ENCODE measurements at places on chromosomes 4 and X. TPM values are rescaled to one million over a fixed set of nuclear protein-coding genes. Genes with fewer than 3 reads are reported as not detected.
A peak's percentile ranks its signal among the peaks of the same experiment; 100 is the strongest.

GRCh38 chr4:153222707-153223426, 18.6 kb downstream of the TRIM2 start:
- DNase-seq, result peak; percentile 68

DNA sequence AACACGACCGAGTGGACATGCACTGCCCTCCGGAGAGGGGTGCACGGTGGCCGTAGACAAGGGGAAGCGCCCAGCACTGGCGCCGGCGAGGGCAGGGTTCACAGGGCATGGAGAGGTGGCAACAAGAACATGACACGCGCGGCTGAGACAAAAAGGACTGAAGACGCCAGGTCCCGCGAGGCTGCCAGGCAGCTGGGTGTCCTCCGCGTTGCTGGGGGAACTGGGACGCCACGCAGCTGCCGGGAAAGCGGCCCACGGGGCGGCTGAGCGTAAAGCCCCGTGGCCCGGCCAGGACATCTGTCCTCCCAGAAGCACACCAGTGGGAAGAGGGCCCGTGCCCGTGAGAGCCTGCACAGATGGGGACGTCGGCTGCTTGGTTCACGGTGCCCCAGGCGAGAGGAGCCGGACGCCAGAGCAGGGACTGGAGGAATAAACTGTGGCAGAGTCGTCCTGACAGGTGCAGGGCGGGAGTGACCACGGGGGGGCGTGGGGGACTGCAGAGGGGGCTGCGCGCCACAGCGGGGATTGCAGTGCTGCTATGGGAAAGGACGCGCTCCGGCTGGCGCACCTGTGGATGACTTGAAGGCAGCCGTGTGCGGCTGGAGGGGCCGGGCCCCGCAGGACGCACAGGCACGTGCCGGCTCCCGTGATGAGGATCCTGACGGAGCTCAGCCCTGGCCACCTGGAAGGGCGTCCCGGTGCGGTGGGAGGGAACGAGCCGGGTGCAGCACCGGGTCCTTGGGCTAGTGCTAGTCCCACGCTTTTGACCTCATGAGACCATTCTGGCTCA, 32.1 kb upstream of the GTPBP6 start:
- no peak for DNase-seq

DNA sequence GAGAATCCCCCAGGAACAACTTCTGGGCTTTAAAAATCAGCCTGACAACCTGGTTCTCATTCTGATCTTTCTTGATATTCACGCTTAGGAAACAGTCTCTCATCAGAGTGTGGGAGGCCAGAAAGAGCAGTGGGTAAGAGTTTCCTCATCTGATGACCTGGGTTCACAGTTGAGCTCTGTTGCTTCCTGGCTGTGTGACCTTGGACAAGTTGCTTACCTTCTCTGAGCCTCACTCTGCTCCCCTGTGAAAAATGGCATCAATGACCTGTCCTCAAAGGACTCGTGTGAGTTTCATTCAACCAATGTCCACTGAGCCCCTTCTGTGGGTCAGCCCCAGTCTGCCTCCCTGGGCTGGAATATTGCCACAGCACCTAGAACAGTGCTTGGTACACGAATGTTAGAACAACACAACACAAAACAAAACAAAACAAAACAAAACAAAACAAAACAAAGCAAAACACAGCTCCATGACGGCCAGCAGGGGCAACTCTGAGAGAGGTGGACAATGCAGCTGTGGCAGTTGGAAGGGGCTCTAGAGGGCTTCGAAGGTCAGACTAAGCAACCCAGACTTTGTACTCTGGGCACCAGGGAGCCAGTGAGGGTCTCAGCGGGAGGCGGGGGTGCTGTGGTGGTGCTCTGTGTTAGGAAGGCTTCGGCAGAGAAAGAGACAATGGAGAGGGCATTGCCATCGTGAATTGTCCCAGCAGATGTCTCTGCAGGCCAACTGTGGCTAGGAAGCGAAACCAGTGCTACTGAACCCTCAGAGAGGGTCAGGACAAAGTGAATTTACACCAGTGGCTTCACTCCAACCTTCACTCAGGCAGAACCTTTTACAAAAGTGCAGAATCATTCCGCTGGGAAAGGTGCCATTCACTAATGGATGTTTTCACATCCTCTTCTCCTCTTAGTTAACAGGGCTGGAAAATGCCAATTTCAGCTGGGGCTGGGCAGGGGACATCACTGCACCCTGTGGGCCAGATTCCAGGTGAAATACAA, 14.3 kb upstream of the C4orf50 start:
- no peak for DNase-seq

DNA sequence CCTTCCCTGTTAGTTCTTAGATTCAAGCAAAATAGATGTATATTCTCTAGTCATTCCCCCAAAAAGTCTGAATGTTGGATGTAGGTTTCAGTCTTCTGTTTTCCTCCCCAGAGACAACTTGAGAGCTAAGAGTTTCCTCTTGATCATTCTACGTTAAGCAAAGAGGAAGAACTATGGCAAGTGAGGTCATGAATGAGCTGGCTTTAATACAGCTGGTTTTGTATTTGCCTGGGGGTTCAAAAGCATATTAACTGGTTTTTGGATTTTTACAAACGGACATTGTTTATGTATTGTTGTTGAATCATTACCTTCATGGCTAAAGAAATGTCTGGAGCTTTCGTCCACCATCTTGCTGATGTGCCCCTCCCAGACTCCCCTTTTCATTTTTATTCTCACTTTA, 916.7 kb upstream of the POU3F4 start:
- DNase-seq, result no peak

- peak; percentile 61 for DNase-seq
Observed at GRCh38 chr4:20773144-20773997, 73.1 kb downstream of the PACRGL start.

- DNase-seq, result no peak
Observed at GRCh38 chr4:47849466-47849865, 11.6 kb upstream of the CORIN start.

GRCh38 chr4:130187587-130187986, 1091.6 kb downstream of the C4orf33 start:
- no peak for DNase-seq

DNA sequence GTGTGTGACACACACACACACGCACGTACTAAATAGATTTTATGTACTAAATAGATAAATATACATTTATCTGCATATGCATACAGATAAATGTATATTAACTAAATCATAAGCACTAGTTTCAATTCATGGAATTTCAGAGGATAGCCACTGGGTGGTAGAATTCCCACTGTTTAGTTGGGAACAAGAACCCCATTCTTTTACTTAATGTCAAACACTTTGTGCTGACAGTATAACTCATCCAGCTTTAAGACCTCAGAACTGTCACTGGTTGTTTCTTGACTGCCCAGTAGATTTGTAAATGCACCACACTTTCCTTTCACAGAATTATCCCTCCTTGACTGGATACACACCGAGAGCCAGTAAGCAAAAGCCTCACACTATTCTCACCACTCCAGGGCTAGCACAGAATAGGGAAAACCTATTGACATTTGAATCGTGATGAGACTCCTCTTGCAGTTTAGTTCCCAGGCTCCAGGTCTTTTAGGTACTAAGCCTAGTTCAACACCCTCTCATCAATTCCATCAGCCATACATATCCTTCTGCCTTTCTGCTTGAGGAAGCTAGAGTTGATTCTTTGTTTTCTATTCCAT, 32.4 kb downstream of the PPARGC1A start:
- DNase-seq, result no peak

DNA sequence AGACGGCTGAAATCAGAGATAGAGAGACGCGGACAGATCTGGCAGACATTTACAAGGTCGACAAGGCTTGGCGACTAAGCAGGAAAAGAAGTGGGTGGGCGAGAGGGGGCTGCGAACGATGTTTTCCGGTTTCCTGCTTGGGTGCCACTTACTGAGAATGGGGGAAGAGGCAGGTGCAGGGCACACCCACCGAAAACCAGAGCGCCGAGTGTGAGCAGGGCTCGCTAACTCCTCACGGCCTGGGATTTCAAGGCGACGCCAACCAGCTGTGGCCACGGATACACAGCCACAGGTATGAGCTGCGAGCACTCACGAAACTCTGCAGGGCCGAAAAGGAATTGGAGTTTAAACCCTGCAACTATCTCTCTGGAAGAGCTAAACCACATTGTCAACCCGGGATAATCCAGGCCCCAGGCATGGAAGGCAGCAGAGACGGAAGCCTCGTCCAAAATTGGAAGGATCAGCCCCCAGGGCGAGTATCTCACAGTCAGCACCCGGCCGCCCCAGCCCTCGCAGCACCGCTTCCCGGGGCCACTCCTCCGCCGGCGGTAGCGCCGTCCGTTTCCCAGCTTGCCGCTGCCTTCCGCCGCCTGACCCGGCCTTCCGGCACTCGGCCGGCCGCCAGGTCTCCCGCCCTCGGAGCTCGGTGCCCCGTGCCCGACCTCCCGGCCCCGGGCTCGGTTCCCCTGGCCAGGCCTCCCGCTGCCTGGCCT, 778 bp downstream of the CASP3 start:
- DNase-seq, result peak; percentile 47

DNA sequence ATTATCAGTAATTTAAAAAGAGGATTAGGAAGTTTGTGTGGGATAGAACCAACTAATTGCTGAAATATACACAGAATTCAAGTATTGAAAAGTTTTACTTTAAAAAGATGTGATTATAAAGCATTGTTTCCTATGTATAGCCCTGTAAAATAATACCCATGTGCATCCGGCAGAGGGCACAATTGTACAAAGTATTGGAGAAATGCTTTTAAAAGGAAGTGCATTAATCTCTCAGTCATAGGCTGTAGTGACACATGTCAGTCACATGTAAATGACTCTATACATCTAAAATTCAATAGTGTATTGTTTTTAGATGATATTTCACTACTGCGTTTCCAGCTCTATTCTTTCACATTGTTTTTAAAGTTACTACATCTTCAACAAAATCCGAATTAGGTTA, 9.7 kb upstream of the GEMIN8 start:
- no peak for DNase-seq

- DNase-seq, result no peak
Observed at GRCh38 chrX:71225676-71226075, 2.7 kb downstream of the GJB1 start.

- no peak for DNase-seq
Observed at GRCh38 chr4:94691552-94691951, 66.2 kb upstream of the BMPR1B start.

DNA sequence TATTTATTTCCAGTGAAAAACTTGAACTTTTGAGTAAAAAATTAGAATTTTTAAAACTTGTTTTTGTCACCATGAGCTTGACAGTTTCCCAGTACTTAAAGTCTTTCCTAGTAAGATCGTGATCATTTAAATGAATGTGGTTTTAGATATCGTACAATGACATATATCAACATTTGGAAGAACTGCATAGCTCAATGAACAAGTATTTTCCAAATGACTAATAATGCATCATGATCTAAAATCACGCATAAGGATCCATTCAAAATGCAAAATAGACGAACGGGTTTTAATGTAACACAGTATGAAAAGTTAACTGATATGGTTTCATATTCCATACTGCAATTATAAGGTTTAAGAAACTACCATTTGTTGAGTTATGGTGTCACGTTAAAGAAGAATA, 4.1 kb upstream of the NDNF start:
- no peak for DNase-seq

GRCh38 chr4:94339779-94340178, 2.9 kb downstream of the HPGDS start:
- DNase-seq, result no peak

GRCh38 chr4:8655411-8656184, 63.0 kb downstream of the CPZ start:
- DNase-seq, result no peak

- DNase-seq, result no peak
Observed at GRCh38 chr4:88353324-88353723, 25.3 kb upstream of the HERC6 start.

- no peak for DNase-seq
Observed at GRCh38 chr4:156173937-156174336, 220.3 kb upstream of the CTSO start.

GRCh38 chr4:139458543-139458942, 4.6 kb downstream of the RAB33B start:
- DNase-seq, result no peak

DNA sequence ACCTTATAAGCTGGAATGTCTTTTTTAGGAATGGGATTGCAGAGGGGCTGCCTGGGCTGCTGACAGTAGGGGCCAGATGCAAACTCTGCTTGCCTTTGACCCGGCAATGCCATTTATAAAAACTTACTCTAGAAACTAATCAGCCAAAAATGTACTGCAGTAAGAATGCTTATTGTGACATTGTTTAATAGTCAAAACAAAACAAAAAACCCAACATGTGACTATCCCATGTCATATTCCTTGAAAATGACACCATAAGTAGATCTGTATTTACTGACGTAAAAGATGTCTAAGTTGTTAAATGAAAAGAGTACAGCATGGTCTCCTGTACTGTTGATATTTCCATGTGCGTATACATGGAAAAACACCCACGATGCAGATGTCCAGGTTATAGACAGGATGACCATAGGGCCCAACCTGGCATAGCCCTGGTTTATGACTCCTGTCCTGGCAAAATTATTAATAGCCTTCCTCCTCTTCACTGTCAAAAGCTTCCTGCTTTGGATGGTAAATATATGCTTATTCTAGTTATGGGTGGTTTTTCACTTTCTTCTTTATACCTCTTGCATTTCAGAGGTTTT, 138.9 kb downstream of the PTTG2 start:
- no peak for DNase-seq

DNA sequence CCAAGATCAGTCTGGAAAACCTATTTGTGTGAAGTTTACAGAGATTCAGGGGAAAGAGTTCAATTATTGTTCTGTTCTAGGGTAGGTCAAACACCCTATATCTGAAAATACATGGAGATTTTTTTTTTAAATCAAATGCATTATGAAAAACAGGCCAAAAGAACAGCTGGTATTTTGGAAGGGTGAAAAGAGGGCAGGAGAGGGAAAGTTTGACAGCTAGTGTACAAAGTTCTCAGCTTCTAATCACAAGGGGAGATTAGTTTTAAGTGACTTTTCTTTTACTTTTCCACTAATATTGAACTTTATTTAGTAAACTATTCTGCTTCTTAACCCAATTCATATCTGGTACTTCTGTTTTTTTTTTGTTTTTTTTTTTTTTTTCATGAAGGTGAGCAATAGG, 66.2 kb upstream of the GRID2 start:
- DNase-seq, result no peak

- no peak for DNase-seq
Observed at GRCh38 chr4:127586922-127587571, 45.7 kb upstream of the INTU start.

DNA sequence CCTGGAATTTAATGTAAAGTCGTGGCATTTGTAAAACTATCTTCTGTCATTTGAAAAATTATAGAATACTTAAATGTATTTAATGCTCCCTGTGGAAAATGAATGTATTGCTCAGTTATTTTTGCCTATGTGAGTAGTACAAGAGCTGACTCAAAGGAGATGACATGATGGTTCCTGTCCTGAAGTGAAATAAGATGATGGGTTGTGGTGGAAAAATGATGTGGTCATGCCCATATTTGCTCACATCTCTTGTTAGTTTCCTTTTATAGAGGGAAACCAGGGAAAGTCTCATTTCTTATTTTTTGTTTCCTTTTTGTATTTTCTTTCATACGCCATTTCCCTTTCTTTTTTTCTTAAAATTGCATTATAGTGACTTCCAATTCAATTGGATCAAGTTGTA, 23.7 kb downstream of the PLS3 start:
- no peak for DNase-seq

Gene SMIM10
- 8.5 TPM for polyA plus RNA-seq

Gene P2RY8
- 0.60 TPM for polyA plus RNA-seq

Gene HTN1
- polyA plus RNA-seq, result not detected

Gene RCHY1
- polyA plus RNA-seq, result 46.4 TPM

Gene CCKAR
- polyA plus RNA-seq, result 3.7 TPM

Gene MORF4L2
- polyA plus RNA-seq, result 350 TPM

Gene PABPC1L2A
- polyA plus RNA-seq, result 0.05 TPM

Gene DCAF12L1
- polyA plus RNA-seq, result 0.51 TPM

Gene FSTL5
- 0.81 TPM for polyA plus RNA-seq

Gene PLXNB3
- polyA plus RNA-seq, result 4.1 TPM

Gene TMPRSS11D
- polyA plus RNA-seq, result 0.08 TPM
